ENCODE measurements at places on chromosomes 13 and 19.

DNA sequence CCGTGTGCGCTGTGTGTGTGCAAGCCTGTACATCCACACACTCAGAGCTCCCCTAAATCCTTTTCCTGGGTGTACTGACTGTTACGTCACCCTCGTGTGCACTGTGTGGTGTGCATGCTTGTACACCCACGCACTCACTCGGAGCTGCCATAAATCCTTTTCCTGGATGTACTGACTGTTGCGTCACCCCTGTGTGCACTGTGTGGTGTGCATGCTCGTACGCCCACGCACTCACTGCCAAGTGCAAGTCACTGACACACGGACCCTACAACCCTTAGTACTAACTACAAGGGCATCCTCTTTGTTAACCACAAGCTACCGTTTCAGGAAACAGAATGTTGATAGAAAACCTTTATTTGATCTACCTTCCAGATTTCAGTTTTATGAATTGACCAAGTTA is 983.4 kb downstream of the EFNB2 start:
- no peak for DNase-seq

DNA sequence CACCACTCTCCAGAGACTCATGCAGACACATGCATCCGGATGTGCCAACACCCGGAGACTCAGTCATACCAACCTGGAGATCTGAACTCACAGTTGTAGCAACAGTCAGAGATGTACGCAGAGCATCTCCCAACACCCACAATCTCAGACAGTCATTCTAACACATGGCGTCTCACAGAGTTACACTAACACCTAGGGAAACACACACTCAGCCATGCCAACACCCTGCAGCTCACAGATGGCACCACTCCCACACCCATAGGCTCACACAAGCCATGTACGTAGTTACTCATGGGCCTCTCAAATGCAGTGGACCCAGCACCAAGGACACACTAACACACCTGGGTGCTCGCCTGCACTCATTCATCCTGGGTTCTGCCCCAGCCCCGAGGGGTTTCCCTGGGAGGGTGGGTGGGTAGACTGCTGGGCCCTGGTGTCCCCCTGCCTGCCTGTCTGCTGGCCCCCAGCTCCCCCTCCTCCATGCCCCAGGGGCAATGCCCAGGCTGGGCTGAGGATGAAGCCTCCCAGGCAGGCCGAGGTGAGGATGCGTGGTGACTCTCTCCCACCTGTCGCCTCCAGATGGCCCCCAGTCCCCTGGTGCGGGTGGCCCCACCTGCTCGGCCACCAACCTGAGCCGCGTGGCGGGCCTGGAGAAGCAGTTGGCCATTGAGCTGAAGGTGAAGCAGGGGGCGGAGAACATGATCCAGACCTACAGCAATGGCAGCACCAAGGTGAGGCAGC is 10.0 kb downstream of the PKN1 start:
- no peak for DNase-seq

GRCh38 chr13:39095500-39095899 is 57.2 kb downstream of the NHLRC3 start:
- no peak for DNase-seq

DNA sequence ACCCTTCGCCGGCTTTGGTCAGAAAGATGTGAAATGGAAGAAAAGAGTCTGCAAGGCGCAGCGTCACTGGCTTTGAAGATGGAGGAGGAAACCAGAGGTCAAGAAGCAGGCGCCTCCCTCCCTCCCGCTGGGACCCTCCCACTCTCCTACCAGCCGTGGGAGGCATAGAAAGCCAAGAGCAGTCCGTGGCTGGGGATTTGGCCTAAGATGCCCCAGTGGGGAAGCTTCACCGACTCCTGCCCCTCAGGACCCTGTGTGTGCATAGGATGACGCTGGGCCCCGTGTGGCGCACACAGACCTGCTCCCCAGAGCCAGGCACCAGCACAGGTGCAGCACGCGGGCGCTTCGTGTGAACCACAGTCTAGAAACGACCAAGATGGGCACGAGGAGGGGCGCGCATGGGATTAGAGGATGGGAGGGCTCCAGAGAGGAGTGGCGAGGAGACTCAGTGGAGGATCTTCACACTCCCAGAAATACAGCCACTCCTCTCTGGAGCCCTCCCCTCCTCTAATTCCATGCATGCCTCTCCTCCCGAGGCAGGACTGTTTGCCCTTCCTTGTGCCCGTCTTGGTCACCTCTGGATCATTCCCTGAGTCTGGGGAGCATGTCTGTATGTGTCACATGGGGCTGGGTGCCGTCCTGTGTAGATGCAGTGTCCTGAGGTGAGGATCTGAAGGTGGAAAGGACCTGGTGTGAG is 194.3 kb downstream of the TEX29 start:
- no peak for DNase-seq

GRCh38 chr19:13705928-13706447 is 58.3 kb upstream of the MRI1 start:
- DNase-seq = no peak

GRCh38 chr19:19274146-19274545 is 1.0 kb upstream of the TM6SF2 start:
- no peak for DNase-seq

- DNase-seq = no peak
These were observed 3.3 kb upstream of the PEX11G start for GRCh38 chr19:7492142-7492541.

DNA sequence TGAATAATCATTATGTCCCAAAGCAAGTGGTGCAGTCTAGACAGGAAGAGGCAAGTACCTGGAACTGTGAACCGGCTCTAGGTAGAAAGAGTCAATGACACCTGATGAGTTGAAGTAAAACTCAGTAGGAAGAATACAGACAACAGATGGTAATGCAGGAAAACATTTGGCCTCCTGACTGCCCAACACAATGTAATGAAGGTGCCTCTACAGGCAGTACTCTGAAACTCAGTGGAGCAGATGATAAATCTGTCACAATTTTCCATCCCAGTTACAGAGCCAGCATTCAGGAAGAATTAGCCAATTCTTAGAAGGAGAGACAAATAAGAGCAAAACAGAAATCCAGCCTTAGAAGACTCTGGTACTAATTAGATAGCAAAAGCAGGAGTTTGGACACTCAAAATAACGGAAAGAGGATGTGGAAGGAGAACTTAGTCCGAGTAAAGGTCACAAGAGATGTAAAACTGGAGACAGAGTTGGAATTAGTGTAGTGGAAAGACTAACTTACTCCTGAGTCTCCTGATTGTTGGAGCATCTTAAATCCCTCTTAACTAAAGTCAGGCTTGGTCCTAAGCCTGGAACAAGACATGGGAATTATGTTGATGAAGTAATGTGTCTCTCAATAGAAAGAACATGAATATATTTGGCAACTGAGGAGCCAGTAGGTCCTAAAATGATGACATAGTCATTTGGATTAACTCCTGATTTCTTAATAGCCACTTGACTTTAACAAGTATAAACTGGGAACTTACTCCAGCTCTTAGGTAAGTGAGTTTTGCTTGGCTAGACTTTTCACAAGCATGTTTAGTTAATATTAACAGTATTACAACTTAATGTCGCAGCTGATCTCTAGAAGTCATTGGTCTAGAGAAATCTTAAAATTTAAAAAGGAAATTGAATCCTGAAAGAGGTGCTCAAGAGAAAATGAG is 457.3 kb upstream of the MIR17HG start:
- no peak for DNase-seq

DNA sequence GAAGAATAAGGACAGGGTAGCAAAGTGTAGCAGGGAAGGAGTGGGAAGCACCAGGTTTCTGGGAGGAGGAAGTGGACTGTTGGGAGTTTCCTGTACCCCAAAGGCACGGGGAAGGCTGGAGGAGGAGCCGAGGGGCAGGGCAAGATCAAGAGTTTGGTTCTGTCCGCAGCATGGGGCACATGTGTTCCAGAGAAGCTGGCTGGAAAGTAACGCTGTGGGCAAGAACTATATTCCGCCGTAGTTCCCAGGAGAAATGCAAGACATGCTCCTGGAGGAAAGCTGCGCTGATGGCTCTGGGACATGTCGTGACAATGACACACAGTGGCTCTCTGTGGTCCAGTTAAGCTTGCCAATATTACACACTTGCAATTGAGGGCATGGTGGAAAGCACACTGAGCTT is 51.7 kb upstream of the KPNA3 start:
- DNase-seq = no peak

GRCh38 chr13:20993211-20993610 is 68.2 kb downstream of the LATS2 start:
- DNase-seq = no peak

DNA sequence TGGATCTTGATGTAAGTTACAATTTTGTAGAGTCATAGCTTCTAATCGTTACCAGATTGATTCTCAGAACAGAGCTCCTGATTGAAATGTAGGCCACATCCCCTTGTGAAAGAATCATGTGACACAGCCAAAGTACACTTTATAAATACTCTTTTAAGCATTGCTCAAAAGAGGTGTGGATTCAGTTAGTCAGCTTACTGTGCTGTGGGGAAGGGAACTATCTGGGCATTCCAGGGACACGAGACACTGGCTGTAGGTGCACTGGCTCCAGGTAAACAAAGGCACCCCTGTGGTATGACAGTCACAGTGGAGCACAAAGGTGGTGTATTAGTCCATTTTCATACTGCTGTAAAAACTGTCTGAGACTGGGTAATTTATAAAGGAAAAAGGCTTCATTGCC is 222.8 kb downstream of the LIG4 start:
- DNase-seq = no peak

DNA sequence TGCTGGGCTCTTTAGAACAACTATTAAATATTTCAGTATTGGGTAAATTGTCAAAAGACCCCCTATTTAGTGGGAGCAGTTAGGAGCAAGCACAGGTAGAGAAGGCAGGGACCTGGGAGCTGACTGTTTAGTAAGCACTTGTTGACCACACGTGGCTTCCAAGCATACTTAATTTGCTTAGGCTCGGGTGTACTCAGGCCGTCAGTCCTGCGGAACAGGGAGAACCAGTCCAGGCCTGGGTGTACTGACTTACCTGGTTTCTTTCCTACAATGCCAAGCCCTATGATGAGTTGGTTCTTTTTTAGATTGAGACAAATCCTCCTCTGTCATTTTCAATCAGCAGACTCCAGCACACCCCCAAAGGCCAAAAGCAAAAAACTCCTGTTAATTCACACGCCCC is 90.0 kb downstream of the WDFY2 start:
- no peak for DNase-seq

Data from stimulated activated CD8-positive, alpha-beta memory T cell treated with anti-CD3 and anti-CD28 coated beads, Interleukin-4, amount 100 ng/mL, for 4 hours (primary cell).